ENCODE measurements at places on chromosomes 11 and 22.

DNA sequence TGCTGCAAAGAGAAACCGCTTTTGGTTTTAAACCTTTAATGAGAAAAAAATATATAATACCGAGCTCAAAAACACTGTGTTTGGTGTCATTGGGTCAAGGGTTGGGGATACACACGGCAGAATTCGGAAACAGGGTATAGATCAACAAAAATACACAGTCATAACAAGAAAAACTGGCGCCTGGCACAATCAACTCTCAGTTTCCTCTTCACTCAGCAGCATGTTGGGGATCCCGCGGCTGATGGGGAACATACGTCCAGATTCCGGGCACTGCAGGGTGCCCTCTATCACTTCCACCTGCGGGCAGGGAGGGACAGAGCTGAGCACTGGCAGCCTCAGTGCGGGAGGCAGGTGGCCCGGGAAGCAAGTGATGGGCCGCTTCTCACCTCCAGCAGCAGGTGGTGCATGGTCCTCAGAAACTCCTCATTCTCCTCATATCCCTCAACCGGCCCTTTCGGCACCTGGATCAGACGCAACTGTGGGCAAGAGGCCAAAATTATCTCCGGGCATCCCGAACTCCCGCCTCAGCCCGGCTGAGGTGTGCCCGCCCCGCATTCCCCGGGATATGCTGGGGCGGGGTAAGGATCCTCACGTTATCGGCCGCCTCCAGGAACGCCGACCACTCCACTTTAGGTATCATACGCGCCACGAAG is 561 bp downstream of the TRMT112 start:
- DNase-seq: no peak

GRCh38 chr11:73040046-73040445 is 102.1 kb downstream of the FCHSD2 start:
- no peak for DNase-seq

DNA sequence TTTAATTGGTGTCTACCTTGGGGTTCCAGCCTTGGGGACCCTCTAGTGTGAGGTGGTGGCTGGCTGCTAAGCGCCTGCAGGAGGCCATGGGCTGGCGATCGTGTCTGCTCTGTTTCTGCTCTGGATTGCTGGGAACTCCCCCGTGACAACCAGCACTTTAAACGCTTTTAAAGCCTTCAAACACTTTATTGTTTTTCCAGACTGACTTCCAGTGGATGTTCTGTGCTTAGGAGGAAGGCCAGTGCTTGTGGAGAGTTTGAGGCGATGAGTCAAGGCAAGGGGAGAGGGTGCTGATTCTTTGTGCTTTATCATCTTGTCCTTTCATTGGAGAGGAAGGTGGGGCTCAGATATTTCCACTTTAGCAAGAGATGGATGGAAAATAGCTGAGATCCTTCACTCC is 81.6 kb downstream of the FLI1 start:
- no peak for DNase-seq

DNA sequence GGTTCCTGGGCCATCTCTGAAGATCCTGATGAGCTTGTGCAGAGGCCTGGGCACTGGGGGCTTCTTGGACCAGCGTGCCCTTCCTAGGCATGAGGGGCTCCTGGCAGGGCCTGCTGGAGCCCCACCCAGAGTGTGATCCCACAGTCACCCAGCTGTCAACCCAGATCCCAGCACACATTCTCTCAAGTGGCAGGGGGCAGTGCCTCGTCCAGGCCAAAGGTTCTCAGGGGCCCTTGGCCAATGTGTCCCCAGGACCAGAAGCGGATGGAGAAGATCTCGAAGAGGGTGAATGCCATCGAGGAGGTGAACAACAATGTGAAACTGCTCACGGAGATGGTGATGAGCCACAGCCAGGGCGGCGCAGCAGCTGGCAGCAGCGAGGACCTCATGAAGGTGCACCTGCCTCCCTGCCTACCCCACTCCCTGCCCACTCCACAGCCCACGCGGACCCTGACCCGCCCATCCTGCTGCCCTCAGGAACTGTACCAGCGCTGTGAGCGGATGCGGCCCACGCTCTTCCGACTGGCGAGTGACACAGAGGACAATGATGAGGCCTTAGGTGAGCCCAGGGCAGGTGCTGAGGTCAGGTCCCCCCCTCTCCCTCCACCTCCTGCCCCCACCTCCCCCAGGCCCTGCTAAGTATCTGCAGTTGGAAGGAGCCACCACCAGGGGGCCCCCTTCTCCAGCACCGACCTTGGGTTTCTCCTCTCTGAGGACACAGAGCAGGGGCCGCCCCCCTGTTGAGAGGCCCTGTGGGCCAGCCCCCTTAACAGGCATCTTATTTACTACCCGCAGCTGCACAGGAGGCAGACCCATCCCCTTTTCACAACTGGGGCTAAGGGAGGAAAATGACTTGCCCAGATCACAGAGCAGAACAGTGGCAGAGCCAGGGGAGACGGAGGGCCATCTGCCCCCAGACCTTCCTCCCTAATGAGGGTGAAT is 14.7 kb downstream of the GGA1 start:
- DNase-seq: peak; percentile 59

DNA sequence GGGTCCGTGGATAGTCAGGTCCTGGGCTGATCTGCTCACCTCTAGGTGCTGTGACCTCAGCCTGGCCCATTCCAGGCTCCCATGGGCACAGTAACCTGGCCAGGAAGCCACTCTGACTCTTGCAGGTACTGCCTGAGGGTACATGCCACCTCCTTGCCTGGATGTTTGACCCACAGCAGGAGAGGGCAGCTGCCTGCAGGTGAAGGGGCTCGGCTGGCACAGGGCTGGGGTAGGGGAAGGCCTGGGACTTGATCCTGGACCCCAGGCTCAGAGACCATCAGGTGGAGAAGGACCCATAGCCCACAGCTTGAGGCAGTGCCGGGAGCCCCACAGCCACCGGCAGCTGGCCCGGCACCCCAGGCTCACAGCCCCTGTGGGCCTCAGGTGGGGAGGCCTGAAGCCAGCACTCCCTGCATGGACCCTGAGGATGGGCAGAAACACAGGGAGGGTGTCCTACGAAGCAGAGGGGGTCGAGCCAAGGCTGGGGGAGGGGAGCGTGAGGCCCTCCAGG is 2.7 kb downstream of the LRRC56 start:
- no peak for DNase-seq

DNA sequence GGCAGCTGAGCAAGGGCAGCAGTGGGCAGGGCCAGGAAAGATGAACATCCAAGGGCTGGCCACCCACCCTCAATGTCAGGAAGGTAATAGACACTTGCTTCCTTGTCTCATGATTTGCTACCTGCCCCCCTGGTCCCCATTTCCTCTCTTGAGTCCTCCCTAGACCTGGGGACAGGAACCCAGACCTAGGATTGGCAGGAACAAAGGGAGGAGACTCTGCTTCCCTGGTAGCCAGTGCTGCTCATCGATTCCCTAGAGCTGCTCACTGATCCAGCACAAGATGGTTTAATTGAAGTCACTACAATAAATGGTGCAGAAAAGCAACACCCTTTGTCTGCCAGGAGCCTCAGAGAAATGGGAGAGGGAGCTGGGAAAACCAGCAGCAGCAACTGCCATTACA is 67.8 kb upstream of the CHST1 start:
- no peak for DNase-seq

GRCh38 chr22:48076008-48076407 is 1313.6 kb downstream of the TBC1D22A start:
- no peak for DNase-seq

DNA sequence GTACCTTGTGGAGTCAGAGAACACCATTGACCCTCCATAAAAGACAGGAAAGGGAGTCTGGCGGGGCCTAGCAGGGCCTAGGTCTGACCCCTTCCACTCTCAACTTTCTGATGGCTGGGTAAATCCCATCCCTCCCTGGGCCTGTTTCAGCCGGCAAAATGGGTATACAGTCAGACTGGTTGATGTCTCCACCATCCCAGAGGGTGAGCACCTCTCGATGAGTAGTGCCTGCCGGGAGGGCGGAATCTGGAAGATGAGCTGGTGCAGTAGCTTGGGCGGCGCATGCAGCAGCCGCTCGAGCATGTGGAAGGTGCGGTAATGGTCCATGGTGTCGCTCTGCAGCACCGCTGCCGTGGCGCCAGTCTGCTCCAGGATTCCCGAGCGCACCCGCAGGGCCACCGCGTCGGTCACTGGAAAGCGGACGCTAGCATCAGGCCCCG is 528 bp downstream of the FIBP start:
- DNase-seq: no peak

DNA sequence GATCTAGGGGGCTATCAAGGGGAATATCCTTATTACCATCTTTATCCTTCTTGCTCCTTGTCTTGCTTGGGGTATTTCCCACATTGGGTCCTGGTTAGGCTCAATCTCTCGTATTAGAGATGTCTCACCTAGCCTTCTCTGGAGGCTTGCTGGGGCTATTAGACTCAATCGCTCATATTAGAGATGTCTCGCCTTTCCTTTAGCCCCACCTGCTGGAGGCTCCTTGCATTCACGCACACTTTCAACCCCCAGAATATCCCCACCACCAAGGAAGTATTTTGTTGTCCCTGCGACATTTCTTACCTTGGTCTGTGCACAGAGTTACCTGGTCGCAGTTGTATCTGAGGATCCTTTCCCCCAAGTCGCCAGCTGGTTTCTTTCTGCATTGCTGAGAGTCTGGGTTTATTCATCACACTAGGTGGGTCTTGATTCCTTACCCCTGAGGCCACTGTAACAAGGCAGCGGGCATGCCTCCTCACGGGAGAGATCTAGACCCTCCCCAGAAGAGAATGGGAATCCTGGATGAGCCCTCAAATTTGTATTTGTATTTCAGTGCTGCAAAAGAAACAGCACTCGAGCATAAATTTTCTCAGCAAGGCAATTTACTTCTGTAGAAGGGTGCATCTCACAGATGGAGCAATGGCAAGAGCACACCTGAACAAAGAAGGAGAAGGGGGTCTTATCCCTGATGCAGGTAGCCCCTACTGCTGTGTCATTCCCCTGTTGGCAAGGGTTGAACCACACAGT is 15.9 kb upstream of the HYLS1 start:
- DNase-seq: no peak

GRCh38 chr22:24247564-24248344 is 2.9 kb upstream of the GGT5 start:
- no peak for DNase-seq

GRCh38 chr11:34792814-34793258 is 123.3 kb downstream of the APIP start:
- no peak for DNase-seq

- no peak for DNase-seq
Measured at GRCh38 chr22:27726686-27727449, 74.7 kb downstream of the MN1 start.

DNA sequence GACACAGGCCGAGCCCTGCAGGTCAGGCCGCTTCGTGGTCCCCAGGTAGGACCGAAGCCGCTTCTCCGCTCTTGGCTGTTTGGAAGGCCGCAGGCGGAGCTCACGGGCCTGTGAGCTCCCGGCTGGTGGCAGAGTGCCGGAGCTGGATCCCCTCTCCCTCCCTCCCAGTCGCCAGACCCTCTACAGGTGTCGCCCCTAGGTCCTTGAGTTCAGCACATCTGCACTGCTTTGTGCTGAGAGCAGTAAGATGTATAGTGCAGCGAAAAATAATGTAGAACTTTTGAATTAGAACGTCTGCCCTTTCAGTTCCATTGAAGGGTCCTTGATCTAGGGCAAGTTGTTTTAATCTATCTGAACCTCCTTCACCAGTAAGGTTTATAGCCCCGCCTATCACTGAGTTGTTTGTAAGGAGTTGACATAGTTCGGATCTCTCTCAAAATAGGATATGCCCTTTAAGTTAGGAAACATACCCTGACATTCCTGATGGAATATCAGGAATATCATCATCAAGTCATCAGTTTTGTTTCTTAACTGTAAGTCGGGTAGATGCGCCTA is 419 bp downstream of the ANKRD49 start:
- no peak for DNase-seq

- DNase-seq: no peak
Measured at GRCh38 chr22:27583856-27584255, 217.7 kb downstream of the MN1 start.

- DNase-seq: no peak
Measured at GRCh38 chr11:7903940-7904339, 27.1 kb downstream of the OR10A6 start.

- no peak for DNase-seq
Measured at GRCh38 chr22:46026899-46027210, 49.9 kb upstream of the WNT7B start.

GRCh38 chr11:121767433-121767832 is 314.7 kb upstream of the SORL1-AS1 start:
- no peak for DNase-seq

DNA sequence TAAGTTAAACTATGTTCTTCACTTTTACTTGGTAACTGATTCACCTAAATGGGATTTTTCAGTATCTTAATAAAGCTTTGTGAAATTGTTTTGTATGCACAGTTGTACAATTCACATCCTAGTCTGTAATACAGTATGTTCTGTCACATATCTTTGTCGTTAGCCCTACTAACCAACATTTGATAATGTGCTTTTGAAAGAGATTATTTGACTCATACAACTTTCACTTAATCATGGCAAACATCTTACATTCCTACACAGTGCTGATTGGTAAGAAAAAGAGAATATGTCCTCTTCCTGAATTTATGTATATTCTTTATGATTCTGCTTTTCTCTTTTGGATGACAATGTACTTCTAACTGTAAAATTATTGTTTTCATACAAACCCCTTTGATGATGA is 234.5 kb downstream of the METTL15 start:
- DNase-seq: no peak

GRCh38 chr11:103789952-103790351 is 246.5 kb upstream of the DDI1 start:
- DNase-seq: no peak

Data from activated naive CD8-positive, alpha-beta T cell treated with anti-CD3 and anti-CD28 coated beads, Interleukin-2, amount 50 U/mL, for 16 hours (primary cell).